Activated CD8-positive, alpha-beta memory T cell treated with anti-CD3 and anti-CD28 coated beads, Interleukin-2, amount 50 U/mL, for 4 hours (primary cell): ENCODE measurements at places on chromosomes 1 and 21.

GRCh38 chr1:48923116-48923515 is 146.4 kb upstream of the BEND5 start:
- no peak for DNase-seq

DNA sequence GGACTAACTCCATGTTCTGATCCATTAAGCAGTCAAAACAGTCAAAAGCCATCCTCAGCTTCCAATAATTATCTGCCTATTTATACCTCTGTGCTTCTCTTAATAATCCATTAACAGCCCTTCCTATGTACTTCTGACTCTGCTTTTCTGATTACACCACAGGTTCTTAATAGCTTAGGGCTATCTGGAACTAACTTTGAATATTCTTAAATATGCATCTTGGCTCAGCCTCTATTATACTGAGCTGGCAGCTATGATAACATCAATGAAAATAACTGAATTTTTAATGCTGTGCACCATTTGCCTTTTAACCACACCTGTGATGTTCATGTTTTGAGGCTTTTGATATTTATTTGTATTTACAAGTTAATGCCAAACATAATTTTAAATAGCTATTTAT is 175.9 kb downstream of the DPYD start:
- DNase-seq, result no peak

DNA sequence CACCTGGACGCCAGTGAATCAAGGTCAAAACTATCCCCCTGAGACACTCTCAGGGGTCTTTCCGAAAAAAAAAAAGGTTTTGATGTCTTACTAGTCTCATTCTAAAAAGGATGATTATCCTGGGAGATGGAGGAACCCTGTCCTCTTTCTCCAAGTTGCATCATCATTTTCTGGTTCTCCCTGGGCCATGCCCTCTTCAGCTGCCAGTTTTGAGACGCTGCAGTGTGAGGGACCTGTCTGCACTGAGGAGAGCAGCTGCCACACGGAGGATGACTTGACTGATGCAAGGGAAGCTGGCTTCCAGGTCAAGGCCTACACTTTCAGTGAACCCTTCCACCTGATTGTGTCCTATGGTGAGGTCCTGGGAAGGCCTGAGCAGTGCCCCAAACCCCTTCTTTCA is 3.5 kb downstream of the FCRLA start:
- DNase-seq, result no peak

DNA sequence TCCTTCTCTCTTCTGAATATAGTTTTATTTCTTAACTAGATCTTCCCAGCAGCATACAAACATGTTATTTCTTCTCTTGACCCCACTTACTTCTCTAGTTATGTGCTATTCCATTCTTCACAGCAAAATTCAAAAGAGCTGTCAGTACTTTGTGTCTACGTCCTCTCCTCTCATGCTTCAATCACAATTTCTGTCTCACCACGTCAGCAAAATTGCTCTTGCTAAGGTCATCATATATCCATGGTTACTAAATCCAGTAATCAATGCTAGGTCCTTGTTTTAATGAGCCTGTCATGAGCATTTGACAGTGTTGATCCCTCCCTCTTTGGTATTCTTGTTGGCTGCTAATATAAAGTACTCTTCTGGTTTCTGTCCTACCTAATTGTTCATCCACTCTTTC is 214.2 kb downstream of the DENND1B start:
- no peak for DNase-seq

GRCh38 chr1:230219174-230220067 is 152.4 kb downstream of the GALNT2 start:
- DNase-seq, result no peak

GRCh38 chr1:214602764-214603657 is at the start of gene CENPF:
CENPF (plus strand) TSS chr1:214603195; CDS start chr1:214613755, 10,560 bp downstream.
- DNase-seq, result peak; percentile 84

DNA sequence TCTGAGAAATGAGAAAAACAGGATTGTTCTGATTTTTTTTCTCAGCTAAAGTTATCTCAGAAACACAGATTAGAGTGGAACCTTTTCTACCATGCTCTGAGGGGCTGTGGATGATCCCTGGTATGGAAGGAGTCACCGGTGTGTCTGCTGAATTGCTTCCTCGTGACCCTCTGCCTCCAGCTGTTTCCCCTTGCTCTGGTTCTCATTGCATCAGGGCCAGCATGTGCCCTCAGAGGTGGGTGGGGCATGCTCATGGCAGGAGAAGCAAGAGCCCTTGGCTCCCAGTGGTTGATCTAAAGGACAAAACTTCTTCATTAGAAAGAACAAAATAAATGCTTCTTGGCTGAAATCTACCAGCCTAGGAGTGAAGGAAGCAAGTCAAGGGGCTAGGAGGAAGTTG is 183.2 kb upstream of the HMCN1 start:
- no peak for DNase-seq

DNA sequence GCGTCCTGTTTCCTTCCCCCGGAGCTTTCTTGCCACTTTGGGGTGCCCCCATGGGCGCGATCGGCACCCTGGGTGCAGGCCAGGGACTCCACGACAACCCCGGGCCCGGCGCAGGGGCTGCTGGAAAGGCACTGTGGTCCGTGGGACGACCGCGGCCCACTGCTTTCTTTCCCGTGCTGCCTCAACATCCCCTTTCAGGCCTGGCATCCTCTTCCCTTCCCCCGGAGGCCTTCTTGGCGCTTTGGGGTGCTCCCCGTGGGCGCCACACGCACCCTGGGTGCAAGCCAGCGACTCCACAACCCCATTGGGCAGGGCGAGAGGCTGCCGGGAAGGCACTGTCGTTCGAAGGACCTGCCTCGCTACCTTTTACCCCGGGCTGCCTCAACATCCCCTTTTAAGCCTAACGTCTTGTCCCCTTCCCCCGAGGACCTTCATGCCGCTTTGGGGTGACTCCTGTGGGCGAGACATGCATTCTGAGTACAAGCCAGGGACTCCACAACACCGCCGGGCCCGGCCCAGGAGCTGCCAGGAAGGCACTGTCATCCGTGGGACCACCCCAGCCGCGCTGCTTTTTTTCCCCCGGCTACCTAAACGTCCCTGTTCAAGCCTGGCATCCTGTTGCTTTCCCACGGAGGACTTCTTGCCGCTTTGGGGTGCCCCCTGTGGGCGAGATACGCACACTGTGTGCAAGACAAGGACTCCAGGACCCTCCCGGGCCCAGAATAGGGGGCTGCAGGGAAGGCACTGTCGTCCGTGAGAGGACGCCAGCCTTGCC is 137.8 kb downstream of the LIPI start:
- DNase-seq, result no peak

GRCh38 chr1:190303501-190303900 is 174.2 kb downstream of the BRINP3 start:
- DNase-seq, result no peak

- DNase-seq, result no peak
Observed at GRCh38 chr1:217432339-217432738, 198.6 kb downstream of the GPATCH2 start.

GRCh38 chr1:232143315-232143886 is 486.5 kb downstream of the SIPA1L2 start:
- no peak for DNase-seq

GRCh38 chr1:38735651-38736161 is 123.9 kb downstream of the RRAGC start:
- DNase-seq, result no peak

- no peak for DNase-seq
Observed at GRCh38 chr21:15809818-15810217, 80.0 kb downstream of the USP25 start.

DNA sequence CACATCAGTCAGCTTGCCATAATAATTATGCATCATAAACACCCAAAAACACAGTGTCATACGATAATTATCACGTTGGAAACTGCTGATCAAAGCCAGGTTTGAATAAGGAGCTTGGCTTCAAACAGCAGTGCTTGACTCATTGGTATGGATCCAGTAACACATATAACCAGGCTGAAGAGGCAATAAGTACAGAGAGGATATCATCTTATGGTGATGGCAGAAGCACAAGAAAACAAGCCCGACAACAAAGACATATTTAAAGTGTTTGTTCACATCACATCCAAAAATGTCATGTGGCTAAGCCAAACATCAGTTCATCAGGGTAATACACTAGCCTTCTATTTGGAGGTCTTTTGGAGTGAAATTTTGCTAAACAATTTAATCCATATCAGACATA is 389.7 kb downstream of the NCAM2 start:
- DNase-seq, result no peak

DNA sequence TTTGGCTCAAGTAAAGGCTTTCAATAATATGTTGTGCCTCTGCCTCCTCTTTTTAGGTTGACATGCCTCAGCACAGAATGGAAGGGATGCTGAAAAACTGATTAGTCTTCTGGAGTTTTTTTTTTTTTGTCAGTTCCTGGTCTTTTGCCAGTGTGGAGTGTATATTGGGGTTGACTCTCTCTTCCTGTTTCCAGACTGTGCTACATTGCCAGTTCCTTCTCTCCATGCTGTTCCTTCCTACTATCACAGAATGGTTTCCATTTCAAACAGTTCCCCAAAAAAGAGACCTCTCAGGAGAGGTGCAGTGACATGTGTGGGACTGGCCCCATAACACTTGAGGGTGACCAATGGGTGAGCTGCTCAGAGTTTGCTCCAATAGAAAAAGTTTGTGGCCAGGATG is 101.7 kb upstream of the ETV3 start:
- DNase-seq, result no peak

DNA sequence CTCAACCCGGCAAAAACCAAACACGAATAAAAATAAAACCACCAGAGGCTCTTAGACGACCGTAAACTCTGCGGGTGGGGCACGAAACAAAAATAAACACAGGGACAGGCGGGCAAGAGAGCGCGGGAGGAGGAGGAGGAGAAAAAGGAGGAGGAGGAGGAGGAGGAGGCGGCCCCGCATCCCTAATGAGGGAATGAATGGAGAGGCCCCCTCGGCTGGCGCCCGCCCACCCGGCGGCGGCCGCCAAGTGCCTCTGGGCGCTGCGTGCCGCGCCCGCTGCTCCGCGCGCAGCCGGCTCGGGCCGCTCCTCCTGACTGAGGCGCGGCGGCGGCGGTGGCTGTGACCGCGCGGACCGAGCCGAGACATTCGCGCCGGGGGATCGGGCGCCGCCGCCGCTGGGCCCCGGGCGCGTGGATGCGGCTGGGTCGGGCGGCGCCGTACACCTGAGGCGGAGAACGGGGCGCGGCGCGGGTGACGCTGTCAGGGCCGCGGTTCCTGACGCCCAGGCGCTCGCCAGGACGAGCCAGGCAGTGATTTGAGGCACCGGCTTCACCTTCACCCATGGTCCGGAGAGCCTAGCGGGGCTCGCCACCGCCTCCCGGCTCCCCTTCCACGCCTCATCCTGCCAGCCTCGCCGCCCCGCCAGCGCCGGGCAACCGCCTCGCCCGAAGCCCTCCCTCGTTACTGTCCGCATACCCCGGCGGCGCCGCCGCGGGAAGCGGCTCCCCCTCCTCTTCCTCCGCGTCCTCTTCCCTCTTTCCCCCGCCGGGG is at the start of gene MARK1:
TSS of gene MARK1 (plus strand) at position 229 of the 771 bp plus-strand sequence. CDS start 687 bp downstream, outside the sequence.
- DNase-seq, result no peak

DNA sequence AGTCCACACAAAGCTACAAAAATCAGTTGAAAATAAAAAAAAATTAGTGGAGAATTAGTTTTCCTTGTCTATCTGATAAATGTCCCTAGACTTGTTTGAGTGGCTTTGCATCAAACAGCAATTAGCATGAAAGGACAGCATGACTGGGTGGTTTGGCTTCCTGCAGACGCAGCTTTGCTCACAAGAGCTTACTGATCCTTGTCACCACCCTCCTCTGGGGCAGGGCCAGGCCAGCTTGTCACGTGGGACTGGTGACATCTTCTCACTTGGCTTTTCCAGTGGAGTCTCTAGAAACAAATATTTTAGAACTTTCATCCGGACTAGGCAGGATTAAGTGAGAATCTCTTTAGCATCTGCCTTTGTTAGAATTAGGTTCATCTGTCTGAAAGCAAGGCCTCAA is 76.0 kb upstream of the OLIG2 start:
- DNase-seq, result no peak

DNA sequence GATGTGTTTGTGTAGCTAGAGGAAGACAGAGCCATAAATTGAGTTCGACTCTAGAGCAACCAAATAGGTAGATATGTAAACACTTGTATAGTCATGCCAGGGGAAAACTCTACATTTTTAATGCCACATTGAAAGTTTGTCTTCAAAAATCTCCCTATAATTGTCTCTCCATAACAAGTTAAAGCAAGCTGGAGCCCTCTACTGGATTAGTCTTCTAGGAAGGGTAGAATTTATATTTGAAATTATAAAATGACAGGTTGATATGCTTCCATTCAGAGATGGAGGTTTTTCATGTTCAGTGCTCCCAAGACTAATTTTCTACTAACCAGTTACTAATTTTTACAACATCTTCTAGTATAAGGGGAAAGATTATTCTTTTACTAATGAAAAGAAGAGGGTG is 13.1 kb upstream of the COL24A1 start:
- DNase-seq, result no peak

DNA sequence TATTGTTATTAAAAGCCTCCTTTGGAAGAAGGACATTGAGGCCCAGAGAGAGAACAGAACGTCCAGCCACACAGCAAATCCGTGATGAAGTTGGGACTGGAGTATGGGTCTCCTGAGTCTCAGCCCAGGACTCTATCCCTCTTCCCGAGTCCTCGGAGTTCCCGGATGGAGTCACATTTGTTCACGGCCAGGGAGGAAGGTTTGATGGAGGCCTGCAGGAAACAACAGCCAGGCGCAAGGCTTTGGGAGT is 357 bp upstream of the TXLNA start:
- no peak for DNase-seq

GRCh38 chr1:204106825-204107224 is 33.9 kb downstream of the SOX13 start:
- DNase-seq, result no peak

DNA sequence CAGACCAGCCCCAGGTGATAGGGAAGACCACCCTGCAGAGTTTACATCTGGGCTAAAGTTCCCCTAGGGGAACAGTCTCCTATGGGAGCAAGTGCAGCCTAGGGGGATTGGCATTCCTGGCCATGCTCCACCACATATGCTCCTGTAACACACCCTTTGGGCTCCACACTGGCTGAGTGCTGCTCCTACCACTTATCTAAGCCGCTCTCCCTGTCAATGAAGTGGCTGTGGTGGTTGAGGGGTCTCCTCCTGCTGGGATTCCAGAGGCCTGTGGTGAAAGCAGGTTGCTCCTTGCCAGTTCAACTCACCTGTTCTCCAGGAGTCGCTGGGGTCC is 51.1 kb downstream of the COL24A1 start:
- no peak for DNase-seq

- no peak for DNase-seq
Observed at GRCh38 chr1:176950736-176951324, 213.7 kb downstream of the ASTN1 start.

DNA sequence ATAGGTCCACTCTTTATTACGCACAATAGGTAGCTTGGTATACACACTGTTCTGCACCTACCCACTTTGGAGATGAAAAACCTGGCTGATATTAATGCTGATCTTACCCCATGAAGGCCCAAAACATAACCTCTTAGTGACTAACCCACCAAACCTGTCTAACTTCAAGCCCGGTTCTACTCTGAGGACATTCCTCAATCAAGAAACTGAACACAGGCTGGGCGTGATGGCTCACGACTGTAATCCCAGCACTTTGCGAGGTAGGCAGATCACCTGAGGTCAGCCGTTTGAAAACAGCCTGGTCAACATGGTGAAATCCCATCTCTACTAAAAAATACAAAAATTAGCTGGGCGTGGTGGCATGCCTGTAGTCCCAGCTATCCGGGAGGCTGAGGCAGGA is 50.5 kb downstream of the EYA3 start:
- DNase-seq, result no peak

- no peak for DNase-seq
Observed at GRCh38 chr1:48230236-48230635, 7.7 kb downstream of the SLC5A9 start.

- no peak for DNase-seq
Observed at GRCh38 chr1:91244737-91245136, 159.9 kb downstream of the HFM1 start.

- no peak for DNase-seq
Observed at GRCh38 chr1:97427371-97427770, 493.5 kb downstream of the DPYD start.
